Posterior cingulate gyrus (tissue), 11 donors: ENCODE measurements at places on chromosomes 6 and 20.

DNA sequence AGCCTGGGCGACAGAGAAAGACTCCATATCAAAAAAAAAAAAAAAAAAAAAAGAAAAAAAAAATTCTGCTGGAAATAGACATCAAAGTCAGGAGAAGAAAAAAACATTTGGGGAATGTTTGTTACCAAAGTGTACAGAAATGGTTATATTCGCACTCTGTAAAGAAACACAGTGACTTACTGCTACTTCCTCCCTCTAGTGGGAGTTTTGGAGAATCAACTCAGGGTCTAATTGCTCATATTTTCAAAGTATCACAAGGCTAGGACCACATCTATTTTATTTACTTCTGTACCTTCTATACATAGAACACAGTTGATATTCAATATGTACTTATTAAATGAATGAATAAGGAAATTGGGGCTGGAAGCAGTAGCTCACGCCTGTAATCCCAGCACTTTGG lies 24.4 kb downstream of the ARG1 start:
- DNase-seq: no peak

DNA sequence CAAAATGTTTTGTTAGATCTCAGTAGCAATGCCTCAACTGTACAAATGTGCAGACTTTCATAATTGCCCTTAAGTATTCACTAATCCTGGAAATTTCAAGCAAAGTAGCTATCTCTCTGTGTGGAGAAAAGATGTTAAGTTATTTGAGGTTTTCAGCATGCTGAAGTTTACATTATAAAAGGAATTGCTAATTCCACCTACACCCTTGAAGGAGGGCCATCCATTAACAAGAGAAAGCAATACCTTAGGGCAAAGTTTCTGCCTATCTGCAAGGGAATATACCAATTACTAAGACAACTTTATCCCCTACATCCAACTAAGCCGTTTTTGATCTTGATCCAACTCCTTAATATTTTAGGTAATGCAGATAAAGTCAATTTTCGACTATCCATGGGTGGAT lies 380.7 kb upstream of the BTBD3 start:
- DNase-seq: no peak

- DNase-seq: no peak
Measured at GRCh38 chr6:3366596-3367413, 90.0 kb downstream of the SLC22A23 start.

DNA sequence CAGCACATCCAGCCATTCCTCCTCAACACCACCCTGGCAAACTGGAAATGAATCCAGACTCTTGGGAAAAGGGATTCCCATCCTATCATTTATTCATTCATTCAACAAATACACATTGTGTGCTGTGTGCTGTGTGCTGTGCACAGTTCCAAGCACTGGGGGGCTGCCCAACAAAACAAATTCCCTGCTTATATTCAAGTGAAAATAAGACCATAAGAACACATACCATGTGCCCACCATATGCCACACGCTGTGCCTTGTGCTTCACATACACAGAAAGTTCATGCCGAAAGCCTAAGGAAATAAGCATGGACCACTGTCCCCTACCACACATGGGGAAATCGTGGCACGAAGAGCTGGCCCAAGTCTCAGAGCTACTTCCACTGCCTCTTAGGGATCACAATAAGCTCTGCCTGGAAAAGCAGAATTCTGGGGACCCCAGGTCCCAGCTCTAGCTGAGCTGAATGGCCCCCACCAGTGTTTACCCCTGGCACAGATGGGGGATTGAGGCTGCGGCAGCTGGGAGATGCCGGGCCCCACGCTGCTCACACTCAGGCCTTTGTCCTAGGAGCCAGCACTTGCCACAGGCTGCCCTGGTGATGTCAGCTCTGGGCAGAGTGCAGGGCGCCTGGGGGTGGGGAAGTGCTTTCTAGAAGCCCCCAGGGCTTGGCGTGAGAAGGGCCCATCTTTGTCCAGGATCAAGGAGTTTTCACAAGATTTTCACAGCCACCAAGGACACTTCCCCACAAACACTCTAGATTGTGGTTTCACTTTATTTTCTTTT lies 99.6 kb downstream of the PREX1 start:
- DNase-seq: peak; percentile 96

- no peak for DNase-seq
Measured at GRCh38 chr6:69422475-69422874, 374.3 kb downstream of the LMBRD1 start.

- DNase-seq: peak; percentile 20
Measured at GRCh38 chr6:153208706-153209105, 77.6 kb upstream of the RGS17 start.

DNA sequence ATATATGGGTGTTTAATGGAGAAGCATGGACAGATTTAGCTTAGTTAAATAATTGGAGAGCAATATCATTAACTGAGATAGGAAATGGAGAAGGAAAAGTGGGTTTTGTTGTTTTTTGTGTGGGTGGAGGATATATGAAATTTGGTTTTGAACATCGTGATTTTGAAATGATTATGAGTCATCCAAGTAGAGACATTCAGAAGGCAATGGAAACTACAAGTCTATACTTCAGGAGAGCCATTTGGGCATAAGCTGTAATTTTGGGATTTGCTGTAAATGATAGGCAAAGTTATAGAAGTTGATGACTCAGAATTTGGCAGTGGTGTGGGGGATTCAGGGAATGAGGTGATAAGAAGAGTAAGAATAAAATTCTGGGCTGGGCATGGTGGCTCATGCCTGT lies 27.4 kb upstream of the FAM135A start:
- no peak for DNase-seq

DNA sequence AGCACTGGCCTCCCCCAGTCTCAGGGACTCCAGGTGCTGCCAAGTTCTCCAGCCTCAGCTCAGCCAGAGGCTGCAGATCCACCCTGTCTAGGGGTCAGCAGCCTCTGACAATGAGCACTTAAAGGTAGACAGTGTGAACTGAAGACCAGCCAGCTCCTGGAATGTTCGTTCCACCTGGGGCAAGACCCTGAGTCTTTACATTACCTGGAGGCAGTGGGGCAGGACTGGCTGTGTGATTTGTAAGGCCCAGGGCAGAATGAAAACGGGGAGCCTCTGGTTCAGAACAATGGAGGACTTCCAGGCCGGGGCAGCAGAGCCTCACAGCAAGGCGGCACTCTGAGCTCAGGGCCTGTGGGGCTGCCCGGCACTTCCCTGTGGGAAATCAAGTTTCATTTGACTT lies 65.0 kb downstream of the CTCFL start:
- no peak for DNase-seq

GRCh38 chr6:151391471-151392413 lies at the start of gene ZBTB2:
Gene ZBTB2, minus strand, starts transcription at chr6:151391559. Its CDS starts 17,922 bp downstream, at chr6:151373637.
- peak; percentile 69 for DNase-seq

- DNase-seq: peak; percentile 9
Measured at GRCh38 chr20:32508775-32509119, 76.4 kb downstream of the NOL4L start.

DNA sequence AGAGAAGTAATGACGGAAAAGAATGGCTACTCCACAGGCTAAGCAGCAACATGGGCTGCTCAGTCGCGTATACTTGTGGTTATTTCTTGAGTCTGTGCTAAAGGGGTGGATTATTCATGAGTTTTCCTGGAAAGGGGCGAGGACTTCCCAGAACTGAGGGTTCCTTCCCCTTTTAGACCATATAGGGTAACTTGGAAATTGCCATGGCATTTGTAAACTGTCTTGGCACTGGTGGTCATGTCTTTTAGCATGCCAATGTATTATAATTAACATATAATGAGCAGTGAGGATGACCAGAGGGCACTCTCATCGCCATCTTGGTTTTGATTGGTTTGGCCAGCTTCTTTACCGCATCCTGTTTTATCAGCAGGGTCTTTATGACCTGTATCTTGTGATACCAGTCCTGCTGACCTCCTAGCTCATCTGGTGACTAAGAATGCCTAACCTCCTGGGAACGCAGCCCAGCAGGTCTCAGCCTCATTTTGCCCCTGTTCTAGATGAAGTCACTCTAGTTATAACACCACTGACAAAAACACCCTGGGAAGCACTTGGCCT lies 11.4 kb downstream of the LBP start:
- no peak for DNase-seq

DNA sequence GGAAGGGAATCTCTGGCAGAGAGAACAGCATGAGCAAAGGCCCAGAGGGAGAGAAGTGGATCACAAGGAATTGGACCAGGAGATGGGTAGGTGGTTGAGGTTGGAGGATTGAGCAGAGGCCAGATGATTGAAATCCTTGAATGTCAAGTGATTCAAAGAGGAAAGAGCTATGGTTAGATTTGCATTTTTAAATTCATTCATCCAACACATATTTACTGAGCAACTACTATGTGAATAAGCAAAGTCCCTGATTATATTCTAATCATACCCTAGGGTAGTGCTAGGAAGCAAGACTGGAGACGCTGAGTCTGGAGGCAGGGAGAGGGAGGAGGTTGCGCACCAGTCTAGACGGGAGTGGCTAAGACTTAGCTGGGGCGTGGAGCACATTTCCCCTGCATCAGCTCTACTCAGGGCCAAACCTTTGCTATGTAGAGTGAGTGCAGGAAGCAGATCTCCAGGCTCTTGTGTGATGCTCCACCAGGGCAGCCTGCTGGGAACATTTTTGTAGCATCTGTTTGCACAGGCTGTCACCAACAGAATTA lies 40.2 kb downstream of the EYA2 start:
- DNase-seq: no peak

- DNase-seq: no peak
Measured at GRCh38 chr6:113907102-113907815, 50.1 kb downstream of the MARCKS start.

- no peak for DNase-seq
Measured at GRCh38 chr6:157380458-157380778, 572 bp upstream of the ZDHHC14 start.

DNA sequence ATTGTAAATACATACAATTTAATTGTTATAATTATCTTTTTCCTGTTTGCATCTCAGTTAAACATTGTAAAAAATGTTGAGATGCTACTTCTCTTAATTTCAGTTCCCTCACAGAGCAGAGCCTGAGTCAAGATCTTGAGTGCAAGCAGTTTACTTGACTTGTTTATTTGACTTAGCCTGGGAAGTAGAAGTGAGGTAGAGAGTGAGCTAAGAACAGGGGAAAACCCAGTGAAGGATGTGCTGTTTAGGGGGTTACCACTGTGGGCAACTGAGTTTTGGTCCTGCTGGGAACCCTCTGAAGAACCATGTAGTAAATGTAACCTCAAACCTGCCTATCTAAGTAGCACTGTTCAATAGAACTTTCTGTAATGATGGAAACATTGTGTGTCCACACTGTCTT lies 495.2 kb upstream of the FLRT3 start:
- DNase-seq: no peak

GRCh38 chr6:149872233-149872632 lies 8.1 kb upstream of the LRP11 start:
- DNase-seq: no peak

GRCh38 chr6:45714741-45715507 lies 300.7 kb downstream of the CLIC5 start:
- DNase-seq: no peak

DNA sequence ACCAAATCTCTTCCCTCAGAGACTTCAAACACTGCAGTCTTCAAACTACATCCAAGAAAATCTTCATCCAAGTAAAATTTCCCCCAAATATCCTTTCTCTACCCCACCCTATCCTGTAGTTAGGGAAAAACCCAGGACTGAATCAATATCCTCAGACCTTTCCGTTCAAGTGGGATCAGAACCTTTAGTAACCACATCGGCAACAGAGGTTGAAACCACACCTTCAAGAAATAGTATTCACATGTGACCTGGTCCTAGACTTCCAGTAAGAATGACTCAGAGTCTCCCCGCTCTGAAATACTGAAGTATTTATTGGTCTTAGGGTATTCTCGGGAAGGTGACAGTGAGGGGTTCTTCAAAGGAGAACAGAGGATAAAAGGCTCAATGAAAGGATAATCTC lies 8.7 kb downstream of the HLA-DPA1 start:
- DNase-seq: no peak

DNA sequence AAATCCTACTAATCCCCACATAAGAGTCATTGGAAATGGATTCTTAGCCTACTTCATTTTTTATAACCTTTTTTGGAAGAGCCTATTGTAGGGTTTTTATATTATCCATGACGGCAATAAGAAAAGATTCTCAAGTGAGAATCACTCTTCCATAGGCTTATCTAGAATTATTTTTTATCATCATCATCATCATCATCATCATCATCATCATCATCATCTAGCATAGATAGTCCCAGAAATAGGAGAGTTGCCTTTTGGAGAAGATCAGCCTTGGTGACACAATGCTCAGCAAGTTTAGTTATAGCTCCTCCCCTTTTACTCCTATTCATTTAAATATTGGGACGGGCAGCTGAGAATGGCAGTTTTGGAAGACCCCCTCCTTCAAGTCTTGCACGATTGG lies 359.1 kb upstream of the SLC35B3 start:
- no peak for DNase-seq
